Stimulated activated CD4-positive, alpha-beta T cell treated with anti-CD3 and anti-CD28 coated beads, Interleukin-2, amount 100 ng/mL, for 24 hours (primary cell): ENCODE measurements at places on chromosomes 7 and 10.

DNA sequence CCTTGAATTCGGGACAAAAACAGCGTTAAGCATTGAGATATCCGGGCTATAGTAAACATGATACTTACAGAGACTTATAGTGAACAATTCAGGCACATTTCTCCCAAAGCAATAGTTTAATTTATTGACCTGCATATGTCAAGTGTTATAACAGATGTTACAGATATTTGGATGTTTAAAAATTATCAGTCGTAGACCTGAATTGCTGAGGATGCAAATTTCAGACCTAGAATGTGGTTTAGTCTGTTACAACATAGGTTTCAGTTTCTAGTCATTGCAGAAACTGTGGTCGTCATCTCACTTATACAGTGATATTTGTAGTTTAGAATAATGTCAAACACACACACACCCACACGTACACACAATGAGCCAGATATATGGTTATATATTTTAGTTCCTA, 85.2 kb downstream of the VTI1A start:
- DNase-seq: peak; percentile 29

DNA sequence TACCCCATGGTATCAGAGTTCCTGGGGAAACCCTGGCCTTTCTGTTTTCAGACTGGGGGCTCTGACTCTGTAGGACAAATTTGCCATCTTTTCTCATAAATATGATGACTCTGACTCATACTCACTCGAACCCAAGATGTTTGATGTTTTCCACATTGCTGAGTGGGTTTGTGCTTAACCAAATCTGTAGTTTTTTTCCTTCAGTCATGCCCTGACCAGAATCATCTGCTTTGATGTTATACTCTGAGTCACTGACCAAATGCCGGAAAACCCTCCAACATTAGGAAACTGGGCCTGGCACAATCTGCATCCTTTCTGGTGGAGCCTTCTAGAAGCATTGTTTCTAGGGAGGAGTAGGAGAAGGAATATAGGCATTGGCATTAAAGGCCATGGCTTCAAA, 118.7 kb downstream of the C10orf105 start:
- DNase-seq: no peak

DNA sequence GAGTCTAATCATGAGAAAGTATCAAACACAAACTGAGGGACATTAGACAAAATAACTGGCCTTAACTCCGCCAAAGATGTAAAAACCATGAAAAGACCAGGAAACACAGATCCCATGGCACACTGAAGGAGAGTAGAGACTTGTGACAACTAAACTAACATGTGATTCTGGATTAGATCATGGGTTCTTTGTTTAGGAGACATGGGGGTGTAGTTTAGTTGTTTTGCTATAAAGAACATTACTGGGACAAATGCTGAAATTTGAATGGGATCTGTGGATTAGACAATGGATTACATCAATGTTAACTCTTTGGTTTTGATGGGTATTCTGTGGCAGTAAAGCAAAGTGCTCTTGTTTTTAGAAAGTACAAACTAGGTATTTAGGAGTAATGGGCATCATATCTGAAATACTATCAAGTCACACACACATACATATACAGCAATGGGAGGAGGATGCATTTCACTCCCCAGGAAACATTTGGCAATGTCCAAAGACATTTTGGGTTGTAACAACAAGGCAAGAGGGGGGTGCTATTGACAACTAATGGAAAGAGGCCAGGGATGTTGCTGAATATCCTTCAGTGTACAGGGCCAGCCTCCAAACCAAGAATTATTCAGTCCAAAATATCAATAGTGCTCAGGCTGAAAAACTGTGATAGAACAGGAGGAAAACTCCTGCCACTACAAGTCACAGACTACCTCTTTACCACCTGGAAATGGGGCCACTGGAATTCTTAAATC, 32.4 kb downstream of the WAPL start:
- no peak for DNase-seq

DNA sequence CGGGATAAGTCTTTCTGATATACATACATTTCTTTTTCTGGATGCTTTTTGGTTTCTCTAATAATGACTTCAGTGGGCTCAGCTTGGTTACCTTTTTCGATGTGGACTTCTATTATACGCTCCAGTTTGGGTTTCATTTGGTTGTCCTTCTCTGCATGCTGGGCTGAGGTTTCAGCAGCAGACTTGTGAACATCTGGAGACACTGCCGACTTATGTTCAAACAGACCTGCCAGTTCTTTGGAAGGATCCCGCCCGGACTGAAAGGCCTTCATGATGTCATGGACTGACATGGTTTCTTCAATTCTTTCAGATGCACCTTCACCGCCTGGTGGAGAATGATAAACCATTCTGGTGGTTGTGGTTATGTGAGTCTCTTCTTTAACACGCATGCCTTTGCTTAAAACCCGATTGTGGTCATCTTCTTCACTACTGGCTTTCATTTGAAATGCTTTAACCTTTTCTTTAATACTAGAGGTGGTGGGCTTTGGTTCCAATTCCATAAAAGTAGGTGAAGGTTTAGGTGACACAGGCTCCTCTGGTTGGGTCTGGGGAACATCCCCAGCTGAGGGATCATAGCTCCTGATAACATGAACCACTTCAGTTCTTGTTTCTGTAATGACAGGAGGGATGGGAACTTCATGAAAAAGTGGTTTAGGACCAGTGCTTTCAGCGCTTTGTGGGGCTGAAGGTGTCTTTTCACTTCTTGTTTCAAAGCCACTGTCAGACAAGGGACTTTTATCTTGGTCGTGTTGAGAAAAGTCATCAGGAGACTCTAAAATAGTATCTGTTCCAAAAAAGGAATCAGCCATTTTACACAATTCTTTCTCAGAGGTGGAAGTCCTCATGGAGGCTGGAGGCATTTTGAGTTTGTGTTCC, 167.7 kb upstream of the CCDC6 start:
- no peak for DNase-seq

DNA sequence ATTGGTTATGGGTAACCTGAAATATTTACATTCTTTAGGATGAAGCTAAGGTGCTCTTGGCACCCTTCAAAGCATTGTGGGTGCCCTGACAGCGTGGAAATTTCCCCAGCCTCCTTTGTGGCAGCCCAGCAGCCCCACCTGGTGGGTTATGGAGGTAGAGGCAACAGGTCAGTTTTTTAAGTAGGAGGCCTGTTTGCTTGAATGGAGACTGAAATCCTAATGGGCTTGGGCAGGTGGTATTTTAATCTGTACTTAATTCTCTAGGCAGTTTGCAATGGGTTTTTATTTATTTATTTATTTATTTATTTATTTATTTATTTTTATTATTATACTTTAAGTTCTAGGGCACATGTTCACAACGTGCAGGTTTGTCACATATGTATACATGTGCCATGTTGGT, 139.4 kb downstream of the EPC1 start:
- peak; percentile 70 for DNase-seq

- no peak for DNase-seq
Observed at GRCh38 chr7:107876916-107877315, 14.1 kb upstream of the DLD start.
